NCI-H187 (cell line): ENCODE measurements at places on chromosomes 2 and 18.

DNA sequence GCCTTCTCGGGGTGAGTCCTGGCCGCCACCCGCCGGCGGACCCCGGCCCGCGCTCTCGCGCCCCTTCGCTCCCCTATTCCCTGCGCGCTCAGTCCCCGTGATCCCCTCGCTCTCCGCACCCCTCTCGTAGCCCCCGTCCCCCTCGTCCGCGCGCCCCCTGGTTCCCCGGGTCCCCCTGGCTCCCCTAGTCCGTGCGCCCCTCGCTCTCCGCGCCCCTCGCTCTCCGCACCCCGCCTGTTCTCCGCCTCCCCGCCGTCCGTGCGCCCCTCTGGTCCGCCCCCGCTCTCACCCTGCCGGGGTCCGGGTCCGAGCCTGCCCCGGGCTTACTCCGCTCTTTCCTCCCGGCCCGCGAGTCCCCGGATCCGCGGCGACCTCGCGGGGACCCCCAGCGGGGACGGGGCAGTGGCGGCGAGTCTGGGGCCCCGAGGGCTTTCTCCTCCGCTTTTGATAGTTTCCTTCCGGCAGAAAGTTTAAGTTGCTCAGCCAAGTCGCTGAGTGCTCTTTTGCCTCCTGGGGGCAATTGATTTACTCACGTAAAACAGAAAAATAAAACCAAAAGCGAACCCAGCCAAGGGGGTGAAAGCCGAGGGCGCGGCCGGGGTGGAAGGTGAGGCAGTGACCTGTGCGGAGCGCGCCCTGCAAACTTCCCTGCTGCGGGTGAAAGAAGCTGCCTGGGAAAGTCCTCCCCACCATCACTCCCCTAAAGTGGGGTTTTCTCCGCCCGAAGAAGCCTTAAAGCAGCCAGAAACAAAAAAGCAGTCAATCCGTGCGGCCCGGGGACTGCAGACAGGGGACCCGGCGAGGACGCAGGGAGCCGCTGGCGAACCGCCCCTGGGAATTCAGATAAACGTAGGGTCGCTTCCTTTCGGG lies 568 bp downstream of the RAB31 start:
- DNase-seq = no peak

GRCh38 chr18:3452750-3453539 lies 3.0 kb downstream of the TGIF1 start:
- DNase-seq = no peak

DNA sequence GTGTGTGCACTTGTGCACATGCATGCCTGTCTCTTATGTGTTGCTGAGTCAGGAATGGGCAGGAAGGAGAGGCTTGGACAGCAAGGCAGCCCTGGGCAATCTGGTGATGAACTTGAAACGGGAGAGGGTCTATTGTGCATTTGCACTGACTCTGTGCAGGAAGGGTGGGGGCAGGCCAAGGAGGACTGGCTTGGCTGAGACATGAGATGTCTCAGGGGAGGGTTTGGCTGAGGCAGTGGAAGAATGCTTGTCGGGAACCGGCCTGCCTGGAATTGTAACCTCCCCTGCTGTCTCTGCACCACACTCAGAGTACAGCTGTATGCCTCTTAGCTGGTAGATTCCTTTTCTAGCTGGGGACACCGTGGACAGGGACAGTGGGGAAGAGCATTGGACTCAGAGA lies 176.1 kb upstream of the TNP1 start:
- no peak for DNase-seq

DNA sequence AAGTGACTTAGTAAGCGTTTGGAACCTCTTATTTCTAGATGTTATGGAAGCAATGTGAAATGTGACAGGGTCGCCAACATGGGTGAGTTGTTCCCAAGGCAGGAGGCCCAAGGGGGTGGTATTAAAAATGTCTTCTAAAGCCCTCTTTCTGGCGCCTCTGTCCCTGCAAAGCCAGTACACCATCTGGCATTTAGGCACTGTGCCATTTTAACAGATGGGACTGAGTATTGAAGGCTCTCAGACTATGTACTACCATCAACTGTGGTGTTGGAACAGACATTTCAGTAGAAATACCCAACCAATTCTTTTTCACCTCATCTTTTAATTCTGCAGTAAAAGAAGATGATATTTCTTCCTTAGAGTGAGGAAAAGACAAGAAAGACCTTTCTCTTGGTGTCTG lies 384.5 kb upstream of the MMADHC start:
- no peak for DNase-seq

- DNase-seq = no peak
These were observed 1704.8 kb upstream of the PIK3C3 start for GRCh38 chr18:40250236-40250635.

GRCh38 chr2:154447727-154448418 lies 250.6 kb upstream of the KCNJ3 start:
- DNase-seq = no peak

- no peak for DNase-seq
These were observed 240.2 kb upstream of the PIK3C3 start for GRCh38 chr18:41714872-41715271.

GRCh38 chr2:30964334-30965005 lies 157.2 kb upstream of the CAPN13 start:
- DNase-seq = no peak

DNA sequence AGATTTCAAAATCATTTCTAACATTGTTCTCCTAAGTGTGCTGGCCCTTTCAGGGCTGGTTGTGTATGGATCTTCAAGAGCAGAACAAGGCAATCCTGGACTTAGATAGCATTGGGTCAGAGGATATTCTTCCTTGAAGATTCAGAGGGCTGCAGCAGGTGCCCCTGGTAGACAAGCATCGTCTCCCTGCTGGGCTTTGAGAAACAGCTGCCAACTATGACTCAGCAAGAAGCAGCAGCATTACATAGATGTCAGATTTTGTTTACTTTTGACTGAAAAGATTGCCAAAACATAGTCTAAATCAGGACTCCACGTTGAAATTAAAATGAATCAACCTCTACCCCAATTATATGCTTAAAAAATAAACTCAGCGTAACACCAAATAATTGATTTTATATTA lies 618.8 kb downstream of the SOCS6 start:
- DNase-seq = no peak

DNA sequence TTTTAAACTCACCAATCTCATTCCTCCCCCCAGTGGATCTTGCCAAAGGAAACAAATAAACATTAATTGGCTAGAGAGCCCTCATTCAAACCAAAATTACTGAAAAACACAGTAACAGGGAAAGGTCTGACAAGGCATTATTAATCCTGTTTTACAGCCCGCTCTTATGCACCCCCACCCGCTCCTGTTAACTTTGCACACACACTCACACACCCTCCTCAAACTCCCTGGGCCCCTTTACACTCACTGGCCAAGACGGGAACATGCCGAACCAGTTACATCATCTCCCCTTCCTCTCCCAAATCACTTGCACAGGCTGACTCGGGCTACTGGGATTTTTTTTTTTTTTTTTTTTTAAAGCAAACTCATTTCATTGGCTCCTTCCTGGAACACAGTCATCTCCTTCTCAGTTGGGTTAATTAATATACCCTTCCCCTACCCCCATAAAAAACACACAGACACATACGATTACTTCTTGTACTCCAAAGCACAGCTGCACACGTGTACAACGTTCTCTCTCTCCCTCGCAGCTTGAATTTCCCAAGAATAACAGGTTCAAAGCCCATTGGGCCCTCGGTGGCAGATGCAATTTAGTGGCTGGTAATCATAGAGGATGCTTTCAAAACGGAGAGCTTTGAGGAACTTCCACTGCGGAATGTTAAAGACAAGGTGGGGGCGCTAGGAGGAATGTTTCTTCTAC lies 31.8 kb downstream of the KLF7 start:
- DNase-seq = no peak

- no peak for DNase-seq
These were observed 25.4 kb downstream of the ACADL start for GRCh38 chr2:210199854-210200253.

- DNase-seq = no peak
These were observed 70.6 kb downstream of the CERS6 start for GRCh38 chr2:168526641-168527040.

DNA sequence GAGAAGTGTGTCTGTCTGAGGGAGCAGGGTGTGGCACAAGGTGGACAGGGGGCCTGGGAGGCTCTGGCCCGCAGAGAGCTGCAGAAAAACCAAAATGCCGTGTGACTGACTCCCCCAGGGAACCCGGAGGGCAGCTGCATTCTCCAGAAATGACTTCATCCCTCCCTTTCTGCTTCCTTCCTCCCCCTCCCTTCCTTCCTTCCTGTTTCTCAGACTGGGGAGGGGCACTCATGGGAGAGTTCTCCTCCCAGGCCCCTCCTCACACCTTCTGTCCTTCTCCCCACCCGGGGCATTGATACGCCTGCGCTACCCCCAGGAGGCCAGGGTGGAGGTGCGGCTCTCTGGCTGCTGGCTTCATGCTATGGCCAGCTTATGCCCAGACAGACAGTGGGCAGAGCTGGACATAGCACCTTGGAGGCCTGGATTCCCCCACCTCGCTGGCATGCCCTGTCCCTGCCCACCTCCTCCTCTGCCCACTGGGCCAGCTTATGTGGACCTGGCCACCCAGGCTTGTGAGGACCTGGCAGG lies 8.2 kb upstream of the GPR17 start:
- DNase-seq = no peak

GRCh38 chr2:105725388-105725787 lies 19.3 kb upstream of the NCK2 start:
- no peak for DNase-seq

DNA sequence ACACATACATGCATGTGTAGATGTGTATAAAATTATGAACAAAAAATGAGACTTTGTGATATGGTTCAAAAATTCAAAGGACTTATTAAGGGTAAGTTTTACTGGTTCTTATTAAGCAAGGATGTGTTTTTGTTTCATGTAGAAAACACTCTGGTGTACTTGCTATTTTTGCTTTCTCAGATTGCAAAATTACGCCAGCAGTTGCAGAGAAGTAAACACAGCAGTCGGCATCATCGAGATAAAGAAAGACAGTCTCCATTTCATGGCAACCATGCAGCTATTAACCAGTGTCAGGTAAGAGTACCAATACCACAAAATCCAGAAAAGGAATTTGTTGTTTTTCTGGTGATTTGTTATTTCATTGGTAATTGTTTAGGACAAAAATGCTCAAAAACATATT lies 91.3 kb downstream of the FAM117B start:
- no peak for DNase-seq

DNA sequence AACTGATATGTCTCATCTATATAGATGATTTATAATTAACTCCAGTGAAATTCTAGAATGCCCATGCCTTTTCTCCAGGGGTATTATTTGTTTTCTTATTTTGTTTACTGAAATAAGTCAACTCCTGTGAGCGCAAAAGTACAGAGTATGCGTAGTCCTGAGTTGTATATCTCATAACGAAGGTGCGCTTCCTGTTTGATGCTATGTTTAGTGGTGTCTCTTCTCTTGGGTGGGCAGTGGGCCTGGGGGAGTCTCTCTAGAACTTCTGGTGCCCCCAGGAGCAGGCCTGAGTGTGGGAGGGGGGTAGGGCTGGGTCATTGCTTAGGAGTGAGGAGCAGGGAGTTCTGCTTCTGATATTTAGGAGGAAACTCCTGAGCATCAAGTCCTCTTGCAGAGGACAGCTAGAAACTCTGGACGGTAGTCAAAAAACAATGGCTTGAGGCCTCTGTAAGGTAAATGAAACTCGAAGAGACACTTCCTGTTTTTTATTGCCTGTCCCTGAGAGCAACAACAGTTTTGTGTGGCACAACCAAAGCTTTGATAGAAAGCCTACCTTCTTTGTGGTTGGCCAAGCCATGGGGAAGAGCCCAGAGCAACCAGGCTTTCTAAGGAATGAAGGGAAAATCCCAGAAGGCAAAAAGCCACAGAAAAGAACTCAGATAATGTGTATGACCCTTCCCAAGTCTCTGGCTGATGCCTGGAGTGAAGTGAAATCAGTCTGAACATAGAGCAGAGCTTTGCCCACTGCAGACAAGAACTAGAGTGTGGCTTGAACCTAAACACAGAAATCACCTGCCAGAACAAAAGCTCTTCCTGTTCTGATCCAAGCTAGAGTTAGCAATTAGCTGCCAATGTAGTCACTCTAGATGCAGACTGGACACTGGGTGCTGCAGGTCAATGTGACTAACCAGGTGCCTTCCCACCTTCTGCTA lies 8.5 kb upstream of the SP140L start:
- DNase-seq = no peak

DNA sequence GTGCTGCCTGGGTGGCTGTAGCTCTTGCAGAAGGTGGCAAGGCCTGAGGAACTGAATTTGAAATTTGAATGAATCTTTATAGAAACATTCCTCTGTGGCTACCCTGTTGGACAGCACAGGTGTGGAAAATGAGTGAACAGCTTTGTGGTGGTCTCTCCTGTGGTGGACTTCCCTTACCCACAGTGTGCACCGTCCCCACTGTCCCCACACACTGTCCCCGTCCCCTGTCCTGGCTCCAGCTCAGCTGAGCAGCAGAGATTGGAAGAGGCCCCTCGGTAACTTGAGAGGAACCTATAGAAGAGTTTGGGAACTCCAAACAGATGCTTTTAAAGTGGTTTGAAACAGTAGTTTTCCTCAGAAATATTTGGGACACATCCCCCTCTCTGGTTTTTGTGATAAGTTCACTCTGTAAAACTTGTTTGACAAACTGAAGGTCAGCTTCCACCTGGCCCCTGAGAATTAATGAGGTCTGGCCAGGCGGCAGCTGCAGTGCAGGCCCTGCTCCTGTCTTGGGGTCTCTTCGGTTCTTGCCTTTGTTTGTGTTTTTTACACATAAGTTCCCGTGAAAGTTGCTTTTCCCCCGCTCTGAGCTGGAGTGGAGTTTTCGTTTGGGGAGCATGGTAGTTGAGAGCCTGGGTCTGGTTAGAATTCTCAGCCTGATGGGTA lies 63.2 kb downstream of the ASAP2 start:
- no peak for DNase-seq

- no peak for DNase-seq
These were observed 364.3 kb upstream of the SPHKAP start for GRCh38 chr2:228545748-228546145.

DNA sequence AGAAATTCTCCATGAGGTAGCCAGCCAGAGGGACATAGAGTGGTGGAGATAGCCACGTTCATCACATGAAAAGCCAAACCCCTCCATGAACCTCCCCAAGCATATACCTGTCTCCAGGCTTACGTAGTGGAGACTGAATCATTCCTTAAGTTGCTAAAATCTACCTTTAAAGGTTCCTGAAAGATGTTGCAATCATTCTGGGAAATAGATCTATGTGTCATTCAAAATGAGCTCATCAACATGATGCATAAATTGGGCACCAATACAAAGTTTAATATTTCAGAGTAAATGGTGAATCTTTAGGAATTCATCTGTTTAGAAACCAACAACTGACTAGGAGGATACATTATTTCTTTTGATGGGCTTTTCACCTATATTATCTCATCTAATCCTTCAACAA lies 362.6 kb upstream of the ID2 start:
- DNase-seq = no peak

- no peak for DNase-seq
These were observed 663.1 kb downstream of the ERBB4 start for GRCh38 chr2:211875488-211875887.
